ENCODE measurements at places on chromosomes 4 and X.

DNA sequence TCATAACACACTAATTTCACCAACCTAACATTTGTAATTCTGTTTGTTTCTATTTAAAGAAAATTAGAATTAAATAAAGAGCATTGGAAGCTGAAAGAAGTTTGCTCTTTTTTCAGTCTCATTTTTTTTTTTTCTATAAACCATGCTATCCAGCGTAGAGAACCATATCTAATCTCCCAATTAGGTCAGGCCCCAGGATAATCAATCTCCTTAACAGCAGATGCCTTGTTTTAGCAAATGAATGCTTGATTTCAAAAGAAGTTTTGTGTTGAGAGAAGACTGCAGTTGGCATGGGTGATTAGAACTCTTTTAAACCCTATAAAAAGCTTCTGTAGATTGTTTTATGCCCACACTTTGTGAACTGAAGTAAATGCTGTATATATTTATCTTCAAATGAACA, 15.6 kb upstream of the MAD2L1 start:
- DNase-seq = no peak

DNA sequence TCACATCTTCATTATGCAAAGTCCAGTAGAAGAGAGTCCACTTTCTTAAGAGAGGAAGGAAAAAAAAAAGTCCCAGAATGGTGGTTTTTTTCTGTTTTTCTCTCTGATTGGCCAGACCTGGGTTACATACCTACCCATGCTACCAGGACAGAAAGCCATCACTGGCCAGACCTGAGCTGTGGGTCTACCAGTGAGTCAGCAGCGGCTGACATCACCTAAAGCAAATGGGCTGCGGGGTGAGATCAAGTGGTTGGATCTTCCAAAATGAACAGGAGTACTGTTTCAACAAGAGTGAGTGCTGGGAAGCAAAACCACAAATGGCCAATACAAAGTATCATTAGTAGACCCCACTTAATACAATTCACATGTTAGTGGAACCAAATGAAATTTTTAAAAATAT, 1.6 kb upstream of the NDST3 start:
- DNase-seq = no peak

DNA sequence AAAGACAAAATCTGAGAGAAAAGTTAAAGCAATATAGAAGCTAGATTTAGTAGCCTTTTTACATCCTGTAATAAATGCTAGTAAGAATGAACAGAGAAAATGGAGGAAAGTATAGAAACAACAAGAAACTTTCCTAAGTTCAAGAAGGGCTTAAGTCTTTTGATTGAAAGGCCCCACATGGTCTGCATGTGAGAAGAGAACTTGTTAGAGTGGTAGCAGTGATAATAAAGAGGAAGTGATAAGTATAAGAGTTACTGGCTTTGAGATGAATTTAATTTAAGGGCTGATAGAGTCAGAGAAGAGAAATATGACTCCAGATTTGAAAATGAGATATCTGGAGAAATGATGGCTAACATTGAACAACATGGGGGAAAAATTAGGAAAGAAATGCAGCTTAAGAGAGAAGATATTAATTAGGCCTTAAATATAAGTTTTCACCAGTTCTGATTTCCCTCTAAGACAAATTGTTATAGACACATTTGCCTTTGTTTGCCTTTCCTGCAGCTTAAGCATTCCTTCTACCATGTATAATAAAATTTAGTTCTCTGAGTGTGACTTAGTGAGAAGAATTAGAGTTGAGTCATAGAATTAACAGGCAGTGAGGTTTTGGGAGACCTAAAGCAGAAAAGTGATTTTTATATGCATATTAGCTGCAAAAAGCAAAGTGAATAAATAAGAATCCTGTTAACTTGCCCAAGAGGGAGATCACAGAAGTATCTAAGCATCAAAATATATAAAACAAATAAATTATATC, 18.4 kb downstream of the ZFX start:
- no peak for DNase-seq

DNA sequence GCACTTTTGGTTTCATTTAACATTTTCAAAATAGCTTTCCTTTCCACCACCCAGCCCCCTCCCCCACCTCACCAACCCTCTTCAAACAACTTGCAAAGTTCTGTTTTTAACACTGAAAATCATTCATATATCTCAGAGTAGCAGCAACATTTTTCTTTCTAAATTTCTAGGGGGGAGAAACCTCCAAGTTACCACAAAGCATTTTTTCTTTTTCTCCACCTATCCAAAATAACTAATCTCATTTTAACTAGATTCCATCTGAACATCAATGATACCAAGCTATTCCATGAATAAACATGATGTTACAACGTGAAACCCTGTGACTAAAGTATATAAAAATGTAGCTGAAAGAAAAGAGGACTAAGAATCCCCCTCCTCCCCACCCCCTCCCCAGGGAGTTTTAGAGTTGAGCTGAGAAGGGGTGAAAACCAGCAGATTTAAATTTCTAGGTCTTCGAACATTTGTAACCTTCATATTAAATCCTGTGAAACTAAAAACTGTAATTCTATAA, 5.2 kb downstream of the LDB2 start:
- no peak for DNase-seq

DNA sequence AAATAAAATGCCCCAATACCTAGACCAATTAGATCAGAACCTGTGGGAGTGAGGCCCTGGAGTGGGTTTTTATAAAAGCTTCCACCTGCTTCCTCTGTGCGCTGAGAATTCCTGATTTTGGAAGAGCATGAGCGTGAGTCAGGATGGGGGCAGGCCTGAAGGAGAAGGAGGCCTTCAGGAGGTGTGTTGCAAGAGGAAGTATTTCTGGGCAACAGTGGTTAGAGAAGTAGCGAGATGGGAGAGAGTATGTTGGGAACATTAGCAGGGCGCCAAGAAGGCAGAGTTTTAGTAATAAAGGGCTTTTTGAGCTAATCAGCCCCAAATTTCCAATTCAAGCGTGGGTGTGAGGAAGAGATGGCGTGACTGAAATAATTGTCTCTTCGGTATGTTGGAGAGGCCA, 349.8 kb downstream of the UNC5C start:
- no peak for DNase-seq

- DNase-seq = no peak
Observed at GRCh38 chr4:173256825-173257224, 77.3 kb downstream of the HMGB2 start.

GRCh38 chr4:181219783-181220416, 1023.3 kb upstream of the TENM3 start:
- no peak for DNase-seq

DNA sequence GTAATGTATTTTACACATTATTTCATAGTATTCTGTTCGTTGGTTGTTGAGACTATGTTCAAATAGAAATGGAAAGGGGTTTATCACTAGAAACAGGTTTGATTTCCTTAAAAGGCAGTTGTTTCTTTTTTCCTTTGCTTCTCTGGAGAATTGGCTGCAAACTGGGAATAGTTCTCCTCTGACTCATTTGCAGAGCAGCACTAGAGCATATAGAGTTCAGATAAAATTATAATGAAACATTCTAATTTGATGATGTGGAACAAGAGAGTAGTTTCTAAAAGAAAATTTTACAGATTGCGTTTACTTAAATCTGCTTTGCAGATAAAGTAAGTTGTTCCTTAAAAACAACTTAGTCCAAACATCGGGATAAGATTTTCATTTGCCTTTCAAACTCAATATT, 29.7 kb downstream of the SYNPO2 start:
- no peak for DNase-seq

GRCh38 chrX:123698979-123699520, 33.8 kb downstream of the THOC2 start:
- DNase-seq = no peak

DNA sequence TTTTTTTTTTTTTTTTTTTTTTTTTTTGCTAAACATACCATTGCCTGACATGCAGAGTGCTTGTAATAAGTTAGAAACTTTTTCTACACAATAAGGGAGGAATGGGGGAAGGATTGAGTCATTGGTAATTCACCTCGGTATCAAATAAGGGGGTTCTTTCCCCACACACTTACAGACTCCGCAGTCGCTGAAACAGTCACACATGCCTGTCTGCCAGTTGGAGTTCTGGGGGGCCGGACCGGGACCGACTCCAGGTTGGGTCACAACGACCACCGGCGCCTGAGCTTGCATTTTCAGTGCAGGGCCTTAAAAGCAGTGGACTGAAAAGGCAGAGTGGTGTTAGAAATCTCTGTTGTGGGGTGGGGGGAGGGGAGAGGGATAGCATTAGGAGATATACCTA, 6.9 kb downstream of the PLAC8 start:
- no peak for DNase-seq

DNA sequence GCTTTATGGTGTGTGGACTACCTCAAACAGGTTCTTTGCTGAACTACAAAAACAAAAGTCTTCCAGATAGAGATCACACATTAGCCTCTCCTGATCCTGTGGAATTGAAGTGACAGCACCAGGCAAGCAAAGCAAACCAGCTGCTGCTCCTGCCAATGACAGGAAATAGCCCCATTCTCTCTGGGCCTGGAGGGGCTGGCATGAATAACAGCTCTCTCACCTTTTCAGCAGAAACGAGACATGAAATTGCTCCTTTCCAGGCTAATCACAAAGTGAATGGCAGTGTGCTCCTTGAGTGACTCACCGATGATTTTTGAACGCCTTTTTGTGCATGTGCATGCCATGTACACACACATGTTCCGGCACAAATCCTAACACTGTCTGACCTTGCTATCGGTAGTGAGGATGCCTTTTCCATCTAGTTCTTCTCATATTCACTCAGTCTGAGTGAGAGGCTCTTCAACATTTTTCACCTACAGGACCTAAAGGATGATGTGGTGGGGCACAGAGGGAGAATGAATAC, 24.4 kb downstream of the MFAP3L start:
- no peak for DNase-seq

- DNase-seq = no peak
Observed at GRCh38 chr4:163666332-163666873, 171.9 kb downstream of the TMA16 start.

DNA sequence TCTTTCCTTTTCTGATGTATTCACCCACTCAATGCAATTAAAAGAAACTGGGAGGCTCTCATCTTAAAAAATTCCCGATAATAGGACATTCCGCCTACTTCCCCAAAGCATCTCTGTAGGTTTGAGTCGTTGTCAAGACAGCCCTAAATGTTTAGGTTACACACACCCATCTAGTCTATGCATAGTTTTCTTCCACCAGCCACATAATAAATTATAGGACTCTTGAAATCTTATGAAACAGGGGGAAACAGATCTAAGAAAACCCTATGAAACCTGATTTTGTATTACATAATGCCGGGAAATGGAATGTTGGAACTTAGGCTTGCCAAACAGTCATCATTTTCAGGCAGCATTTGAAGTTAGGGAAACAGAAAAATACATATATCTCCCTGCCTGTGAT, 150.0 kb downstream of the PRKX start:
- no peak for DNase-seq

GRCh38 chr4:1604181-1604705, 79.9 kb downstream of the FAM53A start:
- no peak for DNase-seq

GRCh38 chr4:14831416-14831815, 170.9 kb upstream of the CPEB2 start:
- DNase-seq = no peak

GRCh38 chr4:56656346-56656643, 24.8 kb downstream of the HOPX start:
- no peak for DNase-seq

- no peak for DNase-seq
Observed at GRCh38 chr4:171813526-171814250, 484 bp downstream of the GALNTL6 start.

DNA sequence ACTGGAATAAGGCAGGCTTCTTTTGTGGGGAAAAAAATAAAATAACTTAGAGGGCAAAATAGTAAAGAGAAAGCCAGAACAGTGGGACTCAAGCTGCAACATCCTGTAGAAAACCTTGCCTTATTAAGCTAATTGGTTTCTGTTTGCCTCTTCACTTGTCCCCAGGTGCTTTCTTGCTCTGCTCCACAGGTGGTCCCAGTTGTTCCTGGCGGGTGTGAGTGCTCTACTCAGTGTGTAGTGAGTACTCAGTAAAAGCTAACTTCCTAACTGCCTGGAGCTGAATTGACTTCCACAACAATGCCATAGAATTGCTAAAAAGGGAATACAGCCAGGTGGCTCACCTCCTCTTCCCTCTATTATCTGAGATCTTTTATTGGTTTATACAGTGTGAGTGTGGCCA, 930.2 kb downstream of the C4orf33 start:
- no peak for DNase-seq

GRCh38 chrX:51802917-51803688, 59.9 kb downstream of the GSPT2 start:
- peak; percentile 26 for DNase-seq

- DNase-seq = no peak
Observed at GRCh38 chrX:47143894-47144625, 442 bp downstream of the NDUFB11 start.

DNA sequence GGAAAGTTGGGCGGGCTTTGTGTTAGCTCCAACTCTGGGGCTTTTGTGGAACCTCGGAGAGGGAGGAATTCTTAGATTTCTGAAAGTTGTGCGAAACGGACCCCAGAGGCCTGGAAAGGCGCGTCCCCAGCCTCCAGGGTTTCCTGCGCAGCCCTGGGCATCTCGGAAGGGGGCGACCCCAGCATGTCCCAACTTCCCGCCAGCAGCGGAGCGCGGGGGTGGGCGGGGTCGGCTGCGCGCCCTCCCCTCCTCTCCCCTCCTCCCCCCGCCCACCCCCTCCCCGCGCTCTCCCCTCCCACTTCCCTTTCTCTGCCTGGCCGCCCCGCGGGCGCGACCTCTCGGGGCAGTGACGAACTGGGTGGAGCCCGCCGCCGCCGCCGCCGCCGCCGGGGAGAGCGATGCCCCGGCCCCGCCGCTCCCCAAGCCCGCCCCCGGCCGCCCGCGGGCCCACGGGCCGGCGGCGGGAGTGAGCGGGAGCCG, 16.8 kb downstream of the PTTG2 start:
- peak; percentile 76 for DNase-seq

DNA sequence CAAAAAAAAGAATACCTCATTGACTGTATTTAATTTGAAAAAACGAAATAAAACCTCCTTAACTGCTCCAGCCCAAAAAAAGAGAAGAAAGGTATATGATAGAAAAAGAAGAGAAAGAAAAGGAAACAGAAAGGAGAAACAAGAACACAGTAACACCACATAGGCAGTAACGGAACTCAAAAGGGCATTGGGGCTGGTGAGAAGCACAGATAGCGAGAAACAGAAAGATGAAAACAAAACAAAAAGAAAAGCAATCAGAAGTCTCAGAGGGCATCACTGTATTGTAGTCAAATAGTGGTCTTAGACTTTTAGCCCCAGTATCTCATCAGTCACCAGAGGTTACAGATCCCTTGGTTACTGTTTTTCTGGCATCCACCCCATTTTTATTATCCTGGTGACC, 88.6 kb downstream of the NFKB1 start:
- DNase-seq = no peak
